A172 (cell line): ENCODE measurements at places on chromosomes 1 and 21. TPM values are rescaled to one million over a fixed set of nuclear protein-coding genes. Genes with fewer than 3 reads are reported as not detected.

DNA sequence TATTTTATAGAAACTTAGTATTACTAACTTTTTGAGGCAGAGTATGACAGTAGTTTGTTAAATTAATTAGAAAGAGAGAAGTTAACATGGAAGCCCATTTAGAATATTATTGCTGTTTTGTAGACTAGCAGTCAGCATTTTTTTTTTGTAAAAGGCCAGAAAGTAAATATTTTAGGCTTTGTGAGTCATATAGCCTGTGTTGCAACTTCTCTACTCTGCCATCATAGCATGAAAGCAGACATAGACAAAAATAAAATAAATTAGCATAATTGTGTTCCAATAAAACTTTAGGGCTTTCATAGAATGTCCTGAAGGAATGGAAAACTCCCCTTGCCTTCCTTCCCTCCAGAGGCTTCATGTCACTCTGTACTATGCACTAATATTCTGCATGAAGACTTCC lies 12.3 kb upstream of the RGS4 start:
- DNase-seq = no peak

GRCh38 chr1:110829955-110830553 lies 42.9 kb upstream of the CD53 start:
- peak; percentile 40 for DNase-seq

DNA sequence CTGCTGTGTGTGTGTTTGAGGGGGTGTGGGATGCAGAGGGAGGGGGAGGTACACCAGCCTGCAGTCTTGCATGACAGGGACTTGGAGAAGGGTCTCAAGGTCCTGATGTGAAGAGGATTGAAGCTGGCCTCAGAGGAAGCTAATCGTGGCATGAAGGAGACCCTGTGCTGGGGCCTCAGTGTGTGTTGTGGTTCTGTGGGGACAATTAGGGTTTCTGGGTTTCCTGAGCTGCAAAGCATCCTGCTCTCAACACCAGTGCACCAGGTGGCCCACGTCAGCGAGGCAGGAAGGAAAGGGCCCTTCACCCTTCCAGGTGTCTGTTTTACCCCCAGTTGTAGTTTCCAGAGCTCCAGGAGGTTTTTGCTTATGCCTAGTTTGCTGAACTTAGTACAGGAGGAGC lies 52.8 kb downstream of the TENT5C start:
- DNase-seq = no peak

DNA sequence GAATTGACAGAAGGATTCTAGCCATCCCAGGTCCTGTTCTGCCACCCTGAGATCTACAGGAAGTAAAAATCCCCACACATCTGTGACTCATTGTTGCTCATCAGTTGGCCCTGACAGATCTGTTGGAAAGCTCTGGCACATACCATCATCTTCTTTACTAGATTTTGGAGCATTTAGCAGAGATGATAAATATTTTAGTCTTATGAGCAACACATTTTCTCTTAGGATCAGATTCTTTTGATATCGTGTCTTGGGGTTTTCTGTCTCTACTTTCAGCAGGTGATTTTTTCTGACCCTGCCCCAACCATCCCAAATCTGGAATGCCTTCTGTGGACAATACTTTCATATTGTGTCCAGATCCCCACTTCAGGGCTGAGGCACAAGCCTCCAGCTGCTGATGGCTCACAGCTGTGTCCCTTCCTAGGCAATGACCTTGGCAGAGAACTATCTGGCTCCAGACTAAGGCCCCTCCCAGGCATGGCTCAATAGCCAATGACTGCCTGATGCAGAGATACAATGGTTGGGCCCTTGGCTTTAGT lies 102.8 kb downstream of the GDAP2 start:
- DNase-seq = peak; percentile 95

DNA sequence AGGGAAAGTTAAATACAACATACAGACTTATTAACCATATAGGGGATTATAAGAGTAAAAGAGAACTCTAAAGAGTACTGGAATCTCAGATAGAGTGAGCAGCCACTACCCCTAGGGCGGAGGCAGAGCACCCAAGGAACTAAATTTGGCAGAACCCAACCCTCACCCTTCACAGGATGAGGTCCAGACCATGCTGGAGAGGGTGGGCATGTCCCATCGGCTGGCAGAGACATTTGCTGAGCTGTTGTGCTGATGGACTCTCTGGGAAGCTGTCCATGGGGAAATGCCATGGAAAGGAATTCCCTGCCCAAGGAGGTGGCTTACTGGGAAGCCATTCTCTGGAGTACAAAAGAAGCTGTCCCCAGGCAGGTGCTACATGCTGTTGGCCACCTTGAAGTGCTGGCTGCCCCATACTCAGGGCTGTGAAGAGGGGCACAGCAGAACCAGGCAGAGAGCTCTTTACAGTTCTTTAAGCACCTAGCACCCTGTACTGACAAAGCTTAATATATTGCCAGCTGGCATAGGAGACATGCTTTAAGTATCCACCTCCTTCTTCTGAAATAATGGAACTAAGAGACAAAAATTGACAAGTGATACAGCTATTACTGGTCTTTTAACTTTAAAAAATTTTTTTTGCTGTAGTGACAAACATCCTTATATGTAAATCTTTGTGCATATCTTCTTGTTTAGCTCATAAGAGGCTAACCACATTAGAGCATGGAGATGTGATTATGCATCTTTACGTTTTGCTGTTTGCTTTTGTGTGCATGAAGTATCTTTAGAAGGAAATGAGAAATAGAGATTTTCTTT lies 29.6 kb downstream of the TSNAX start:
- DNase-seq = peak; percentile 7

- DNase-seq = no peak
Measured at GRCh38 chr1:99677416-99677815, 31.5 kb downstream of the PALMD start.

DNA sequence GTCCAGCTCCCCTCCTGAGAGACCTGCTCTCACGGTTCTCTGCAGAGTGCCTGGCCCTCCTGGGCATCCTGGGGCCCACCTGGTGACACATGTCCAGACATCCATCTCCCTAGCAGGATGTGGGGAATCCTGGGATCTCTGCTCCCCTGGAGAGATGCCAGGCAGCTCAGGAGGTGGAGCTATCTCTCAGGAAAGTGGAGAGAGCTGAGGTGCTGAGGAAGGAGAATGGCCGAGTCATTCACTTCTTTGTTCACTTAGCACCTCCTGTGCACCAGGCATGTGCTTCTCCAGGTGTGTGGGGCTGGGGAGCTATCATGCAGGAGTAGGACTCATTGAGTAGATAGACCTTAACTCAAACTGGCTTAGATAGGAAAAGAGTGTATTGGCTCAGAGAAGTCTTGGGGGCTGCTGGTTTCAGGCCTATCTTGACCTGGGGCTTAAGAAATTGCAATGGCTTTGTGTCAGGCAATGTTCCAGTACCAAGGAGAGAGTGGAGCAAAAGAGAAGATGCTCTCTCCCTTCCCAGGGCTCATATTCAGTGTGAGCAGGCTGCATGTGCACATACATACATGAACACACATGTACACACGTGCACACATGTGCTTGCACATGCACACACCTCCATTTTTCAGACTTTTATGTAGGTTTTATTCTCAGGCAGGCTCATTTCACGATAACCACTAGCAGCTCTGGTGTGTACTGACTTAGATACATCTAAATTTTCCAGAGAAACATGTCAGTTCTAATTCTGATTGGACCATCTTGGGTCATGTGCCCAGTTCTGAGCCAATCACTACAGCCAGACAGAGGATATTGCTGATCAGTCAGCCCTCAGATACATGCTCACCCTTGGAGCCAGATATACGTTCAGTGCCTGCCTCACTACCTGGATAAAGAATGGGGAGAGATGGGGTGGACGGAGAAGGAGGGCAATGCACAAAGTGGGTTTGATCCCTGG lies 437.6 kb downstream of the PTPRU start:
- DNase-seq = peak; percentile 20

DNA sequence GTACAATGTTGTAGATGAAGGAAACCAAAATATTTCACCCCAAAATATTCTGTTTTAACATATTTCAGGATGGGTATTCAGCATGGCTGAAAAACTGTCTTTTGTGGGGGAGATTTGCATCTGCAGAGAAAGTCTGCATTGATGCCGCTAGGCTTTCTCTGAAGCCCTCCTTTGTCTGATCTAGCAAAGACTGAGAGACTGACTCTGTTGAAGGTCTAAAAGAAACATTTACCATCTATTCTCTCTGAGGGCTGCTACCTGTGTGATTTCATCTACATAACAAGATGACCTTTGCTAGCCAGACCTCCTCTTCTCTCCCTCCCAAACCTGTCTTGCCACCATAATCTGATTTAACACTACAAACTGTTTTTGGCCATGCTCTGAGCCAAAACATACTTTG lies 12.4 kb upstream of the MT1HL1 start:
- DNase-seq = no peak

GRCh38 chr1:220084460-220084859 lies 5.1 kb downstream of the BPNT1 start:
- no peak for DNase-seq

- peak; percentile 68 for DNase-seq
Measured at GRCh38 chr1:167095368-167095767, 1.5 kb downstream of the STYXL2 start.

DNA sequence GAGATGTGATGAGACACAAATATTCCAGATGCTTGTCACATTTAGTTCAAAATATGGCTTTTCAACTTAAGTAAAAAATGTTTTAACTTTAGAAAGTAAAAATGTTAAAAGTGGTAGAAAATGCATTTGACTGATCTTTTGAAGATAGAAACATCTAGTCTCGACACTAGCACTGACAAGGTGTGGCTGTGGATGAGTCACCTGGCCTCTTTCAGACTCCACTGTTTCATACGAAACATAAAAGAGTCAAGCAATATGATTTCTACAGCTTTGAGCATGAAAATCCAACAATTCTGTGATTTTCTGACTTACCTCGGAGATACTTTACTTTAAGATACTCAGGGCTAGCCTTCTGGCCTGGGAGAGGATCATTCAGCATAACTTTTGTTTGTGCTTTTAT lies 47.7 kb downstream of the TTC13 start:
- DNase-seq = no peak

DNA sequence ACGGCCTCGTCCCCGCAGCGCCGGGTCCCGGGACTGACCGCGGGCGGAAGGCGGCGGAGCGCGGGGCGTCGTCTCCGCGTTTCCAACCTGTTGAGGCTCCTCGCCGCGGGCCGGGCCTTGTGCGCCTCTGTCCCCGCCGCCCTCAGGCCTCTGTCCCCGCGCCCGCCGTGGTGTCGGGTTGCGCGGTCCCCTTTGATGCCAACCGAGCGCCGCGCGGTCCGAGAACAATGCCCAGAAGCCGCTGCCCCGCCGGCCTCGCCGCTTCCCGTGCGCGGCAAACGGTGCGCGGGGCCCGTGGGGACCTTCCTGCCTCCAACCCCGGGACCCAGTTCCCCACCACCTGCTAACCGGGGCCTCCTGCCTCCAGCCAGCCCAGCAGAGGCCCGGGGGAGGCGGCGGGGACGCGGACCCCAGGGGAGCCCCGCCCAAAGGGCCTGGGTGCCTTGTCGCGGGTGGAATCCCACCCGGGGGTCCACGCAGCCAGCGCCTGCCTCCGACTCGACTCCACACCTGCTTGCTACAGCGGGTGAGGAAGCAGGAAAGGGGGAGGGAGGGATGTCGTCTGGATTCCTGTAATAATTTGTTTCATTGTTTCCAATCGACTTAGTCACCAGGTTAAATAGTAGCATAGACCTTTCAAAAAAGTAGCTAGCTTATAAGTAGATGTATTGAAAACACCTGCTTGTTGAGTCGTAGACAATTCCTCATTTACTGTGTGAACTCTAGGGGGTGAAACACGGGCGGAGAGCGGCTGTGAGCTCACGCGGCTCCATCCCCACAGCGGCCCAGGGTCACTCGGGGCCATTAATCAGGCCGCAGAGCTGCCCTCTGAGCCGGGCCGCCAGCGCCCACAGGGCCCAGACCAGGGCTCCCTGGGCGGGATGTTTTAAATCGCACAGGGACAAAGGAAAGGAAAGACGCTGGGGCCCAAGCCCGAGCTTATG lies 1.1 kb downstream of the COL18A1 start:
- peak; percentile 68 for DNase-seq

GRCh38 chr1:203680765-203681164 lies 54.1 kb downstream of the ATP2B4 start:
- no peak for DNase-seq

GRCh38 chr1:200590001-200590400 lies 30.6 kb downstream of the KIF14 start:
- DNase-seq = no peak

DNA sequence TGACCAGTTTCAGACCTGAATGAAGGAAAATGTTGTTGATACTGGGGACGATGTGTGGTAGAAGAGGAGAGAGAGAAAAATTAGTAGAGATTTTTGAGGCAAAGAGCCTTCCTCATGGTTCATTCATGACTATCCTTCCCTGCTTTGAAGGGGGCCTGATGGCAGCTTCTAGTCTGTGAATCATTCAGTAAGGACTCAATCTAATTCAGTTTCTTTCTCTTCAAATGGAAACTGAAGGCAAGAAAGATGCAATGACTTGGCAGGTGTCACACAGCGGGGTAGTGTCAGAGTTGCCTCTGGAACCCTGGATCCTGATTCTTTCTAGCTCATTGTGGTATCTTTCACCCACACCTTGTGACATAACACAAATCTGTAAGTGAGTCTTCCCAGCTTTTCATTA lies 14.9 kb upstream of the CD5L start:
- no peak for DNase-seq

GRCh38 chr1:166167572-166167925 lies 748 bp upstream of the FAM78B start:
- DNase-seq = no peak

GRCh38 chr21:35593000-35593502 lies 467.3 kb downstream of the SETD4 start:
- peak; percentile 69 for DNase-seq

GRCh38 chr21:43904331-43904781 lies 39.3 kb downstream of the AGPAT3 start:
- no peak for DNase-seq

DNA sequence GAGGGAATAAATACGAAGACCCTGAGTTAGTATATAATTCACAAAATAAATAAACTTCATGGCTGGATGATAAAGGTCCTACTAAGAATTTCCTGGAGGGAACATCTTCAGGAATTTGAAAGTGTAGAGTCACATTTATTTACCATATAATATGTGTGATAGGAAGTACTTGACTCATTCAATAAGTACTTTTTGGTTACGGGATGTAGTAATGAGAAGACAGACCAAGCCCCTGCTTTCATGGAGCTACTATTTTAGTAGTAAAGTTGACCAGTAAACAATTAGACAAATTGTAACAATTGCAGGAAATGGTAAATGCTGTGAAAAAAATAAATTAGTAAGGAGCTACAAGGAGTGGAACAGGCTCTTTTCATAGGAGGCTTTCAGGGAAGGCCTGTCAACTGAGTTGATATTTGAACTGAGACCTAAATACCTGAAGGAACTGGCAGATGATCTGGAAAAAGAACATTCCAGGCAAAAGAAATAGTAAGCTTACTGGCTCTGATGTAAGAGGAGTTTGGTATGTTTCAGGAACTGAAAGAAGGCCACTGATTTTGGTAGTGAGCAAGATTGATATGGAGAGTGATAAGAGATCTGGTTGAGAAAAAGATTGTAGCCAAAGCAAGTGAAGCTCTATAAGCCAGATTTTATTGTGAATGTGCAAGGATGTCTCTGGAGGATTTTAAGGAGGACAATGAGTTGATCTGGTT lies 36.2 kb downstream of the CAMSAP2 start:
- no peak for DNase-seq

Gene PI4KB
- 86.6 and 99.4 TPM in 2 replicates for total RNA-seq

Gene ETV3L
- total RNA-seq = not detected in 2 replicates

Gene B4GALT3
- total RNA-seq = 59.5 and 61.1 TPM in 2 replicates

Gene IVL
- not detected in 2 replicates for total RNA-seq

Gene VSIG8
- not detected in 2 replicates for total RNA-seq

Gene AMY1C
- total RNA-seq = not detected in 2 replicates

Gene SH2D2A
- total RNA-seq = 0.09 TPM in 1 of 2 replicates, not detected in the other

Gene FBXO28
- total RNA-seq = 45.2 and 46.7 TPM in 2 replicates

Gene FCAMR
- not detected in 2 replicates for total RNA-seq

Gene MATN1
- not detected in 2 replicates for total RNA-seq

Gene FMN2
- total RNA-seq = 5.1 and 8.8 TPM in 2 replicates

Gene AMPD1
- 0.60 TPM in 1 of 2 replicates, not detected in the other for total RNA-seq

Gene JAM2
- 3.7 and 4.2 TPM in 2 replicates for total RNA-seq

Gene OR6N1
- not detected in 2 replicates for total RNA-seq

Gene MEX3A
- 11.2 and 12.5 TPM in 2 replicates for total RNA-seq
